ENCODE measurements at places on chromosomes 1 and 21. TPM values are rescaled to one million over a fixed set of nuclear protein-coding genes. Genes with fewer than 3 reads are reported as not detected.

The SPRR3 gene
- total RNA-seq, result 342 TPM

The ARMH1 gene
- not detected for total RNA-seq

The RCSD1 gene
- total RNA-seq, result under 0.01 TPM

The MIXL1 gene
- total RNA-seq, result not detected

The TRIM46 gene
- total RNA-seq, result 0.26 TPM

The C1QB gene
- total RNA-seq, result not detected

The MMP23B gene
- 0.26 TPM for total RNA-seq

The SLC35F3 gene
- total RNA-seq, result 0.79 TPM

The RAB42 gene
- not detected for total RNA-seq

The PLEKHO1 gene
- total RNA-seq, result 6.1 TPM

All from bronchial epithelial cell (primary cell).